ENCODE measurements at places on chromosomes 1 and 21.

GRCh38 chr1:37410815-37411214, 63.6 kb upstream of the ZC3H12A start:
- DNase-seq: no peak
- no peaks in the 10 kb centered on the region for H3K4me1 ChIP-seq
- no peak overlapping the region for H3K27ac ChIP-seq
- H3K27me3 ChIP-seq: no peaks in the 10 kb centered on the region
- H3K36me3 ChIP-seq: no peaks in the 10 kb centered on the region

DNA sequence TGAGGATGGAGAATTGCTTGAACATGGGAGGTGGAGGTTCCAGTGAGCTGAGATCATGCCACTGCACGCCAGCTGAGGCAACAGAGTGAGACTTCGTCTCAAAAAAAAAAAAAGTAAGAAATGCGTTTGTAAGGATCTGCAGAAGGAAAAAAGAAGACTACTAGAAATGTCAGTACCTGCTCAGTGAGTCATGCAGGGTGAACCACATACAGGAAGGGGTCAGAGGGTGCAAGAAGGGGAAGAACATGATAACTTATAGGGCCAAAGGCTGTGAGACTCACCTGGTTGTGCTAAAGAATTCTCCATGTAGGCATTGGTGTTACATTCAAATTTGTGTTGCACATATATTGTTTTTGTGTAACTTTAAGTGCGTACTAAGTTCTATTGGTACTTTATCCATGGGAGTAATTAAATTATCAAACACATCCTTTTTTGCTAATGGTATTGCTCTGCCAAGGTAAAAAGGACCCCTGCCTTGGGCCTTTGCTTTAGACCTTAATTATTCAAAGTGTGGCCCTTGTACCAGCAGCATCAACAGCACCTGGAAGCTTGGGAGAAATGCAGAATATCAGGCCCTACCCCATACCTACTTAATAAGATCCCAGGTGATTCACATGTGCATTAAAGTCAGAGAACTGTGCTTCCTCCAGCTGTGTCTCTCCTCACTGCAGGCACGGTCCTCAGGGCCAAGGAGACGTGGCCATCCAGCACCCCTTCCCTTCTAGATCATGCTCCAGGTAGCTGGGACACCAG, 96.4 kb upstream of the PPP2R5A start:
- no peaks in the 10 kb centered on the region for H3K4me1 ChIP-seq
- H3K27me3 ChIP-seq: no peaks in the 10 kb centered on the region
- no peak overlapping the region for H3K27ac ChIP-seq
- no peak for DNase-seq
- no peaks in the 10 kb centered on the region for H3K36me3 ChIP-seq
- H3K4me3 ChIP-seq: no peak overlapping the region

GRCh38 chr1:205172729-205173366, 38.7 kb downstream of the DSTYK start:
- H3K4me1 ChIP-seq: no peaks in the 10 kb centered on the region
- peaks cover 26% of the 10 kb centered on the region for H3K36me3 ChIP-seq
- no peak overlapping the region for H3K27ac ChIP-seq
- no peak for DNase-seq
- no peaks in the 10 kb centered on the region for H3K27me3 ChIP-seq

DNA sequence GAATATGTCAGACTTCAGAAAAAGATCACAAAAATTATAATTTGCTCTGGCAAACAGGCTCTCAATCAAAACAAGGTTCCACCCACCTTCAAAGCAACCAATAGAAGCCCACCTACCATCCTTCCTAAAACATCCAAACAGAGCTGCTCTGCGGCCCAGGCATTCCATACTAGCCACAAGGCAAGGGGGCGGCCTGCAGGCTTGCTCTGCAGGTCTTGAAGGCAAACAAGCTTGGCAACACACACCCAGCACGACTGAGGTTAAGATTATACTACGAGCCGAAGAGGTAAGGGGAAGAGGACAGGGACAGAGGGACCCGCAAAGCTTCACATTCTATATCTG, 207.3 kb downstream of the SLC45A1 start:
- no peaks in the 10 kb centered on the region for H3K36me3 ChIP-seq
- peak overlapping the region; percentile 53 for H3K4me3 ChIP-seq
- DNase-seq: no peak
- peaks cover 49% of the 10 kb centered on the region for H3K4me1 ChIP-seq
- H3K27me3 ChIP-seq: no peaks in the 10 kb centered on the region
- H3K27ac ChIP-seq: peak overlapping the region; percentile 89

DNA sequence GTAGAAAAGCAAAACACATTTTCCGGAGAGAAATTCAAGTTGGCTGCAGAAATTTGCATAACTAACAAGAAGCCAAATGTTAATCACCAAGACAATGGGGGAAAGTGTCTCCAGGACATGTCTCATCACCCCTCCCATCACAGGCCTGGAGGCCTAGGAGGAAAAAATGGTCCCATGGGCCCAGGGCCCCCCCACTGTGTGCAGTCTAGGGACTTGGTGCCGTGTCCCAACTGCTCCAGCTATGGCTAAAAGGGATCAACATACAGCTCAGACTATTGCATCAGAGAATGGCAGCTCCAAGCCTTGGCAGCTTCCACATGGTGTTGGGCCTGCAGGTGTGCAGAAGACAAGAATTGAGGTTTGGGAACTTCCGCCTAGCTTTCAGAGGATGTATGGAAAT, 138.2 kb downstream of the USH2A start:
- no peak overlapping the region for H3K4me3 ChIP-seq
- H3K36me3 ChIP-seq: no peaks in the 10 kb centered on the region
- no peak for DNase-seq
- no peaks in the 10 kb centered on the region for H3K4me1 ChIP-seq
- no peaks in the 10 kb centered on the region for H3K27me3 ChIP-seq

- no peaks in the 10 kb centered on the region for H3K4me1 ChIP-seq
- H3K36me3 ChIP-seq: peaks cover 23% of the 10 kb centered on the region
- no peaks in the 10 kb centered on the region for H3K27me3 ChIP-seq
- H3K27ac ChIP-seq: no peak overlapping the region
- no peak for DNase-seq
Observed at GRCh38 chr21:42846221-42846620, 33.1 kb downstream of the WDR4 start.

- no peaks in the 10 kb centered on the region for H3K36me3 ChIP-seq
- no peak for DNase-seq
- H3K27me3 ChIP-seq: no peaks in the 10 kb centered on the region
- H3K27ac ChIP-seq: no peak overlapping the region
- no peak overlapping the region for H3K4me3 ChIP-seq
Observed at GRCh38 chr1:177825276-177825901, 144.5 kb downstream of the SEC16B start.

GRCh38 chr1:229896306-229896705, 170.7 kb upstream of the GALNT2 start:
- H3K4me1 ChIP-seq: no peaks in the 10 kb centered on the region
- no peaks in the 10 kb centered on the region for H3K27me3 ChIP-seq
- no peaks in the 10 kb centered on the region for H3K36me3 ChIP-seq
- no peak overlapping the region for H3K27ac ChIP-seq

DNA sequence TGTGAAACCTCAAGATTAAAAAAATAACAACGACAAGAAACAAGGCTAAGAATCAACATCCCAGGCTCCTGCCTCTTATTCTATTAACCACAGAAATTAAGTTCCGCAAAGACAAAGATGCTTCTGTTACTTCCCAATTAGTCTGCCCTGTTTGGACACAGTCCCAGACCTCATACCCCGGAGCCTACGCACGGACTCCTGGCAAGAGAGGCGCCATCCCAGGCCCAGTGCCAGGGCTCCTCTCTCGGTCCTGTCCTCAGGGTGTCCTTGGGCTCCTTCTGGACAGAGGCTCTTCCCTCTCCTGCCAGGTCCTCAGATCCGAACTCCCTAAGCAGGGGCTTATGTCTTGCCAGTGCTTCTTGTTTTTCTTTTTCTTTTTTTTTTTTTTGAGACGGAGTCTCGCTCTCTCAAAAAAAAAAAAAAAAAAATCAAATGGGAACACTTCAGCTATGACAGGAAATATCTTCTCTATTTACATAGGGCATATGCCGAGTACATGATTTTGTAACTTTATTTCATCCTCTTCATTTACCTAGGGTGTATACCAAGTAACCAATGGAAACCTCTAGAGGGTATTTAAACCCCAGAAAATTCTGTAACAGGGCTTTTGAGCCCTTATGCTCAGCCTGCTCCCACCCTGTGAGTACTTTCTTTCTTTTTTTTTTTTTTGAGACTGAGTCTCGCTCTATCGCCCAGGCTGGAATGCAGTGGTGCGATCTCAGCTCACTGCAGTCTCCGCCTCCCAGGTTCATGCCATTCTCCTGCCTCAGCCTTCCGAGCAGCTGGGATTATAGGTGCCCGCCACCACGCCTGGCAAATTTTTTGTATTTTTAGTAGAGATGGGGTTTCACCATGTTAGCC, 11.7 kb upstream of the ENO1 start:
- H3K4me3 ChIP-seq: no peak overlapping the region
- H3K36me3 ChIP-seq: no peaks in the 10 kb centered on the region
- H3K27me3 ChIP-seq: no peaks in the 10 kb centered on the region
- peak overlapping the region; percentile 70 for H3K27ac ChIP-seq
- peak; percentile 93 for DNase-seq

DNA sequence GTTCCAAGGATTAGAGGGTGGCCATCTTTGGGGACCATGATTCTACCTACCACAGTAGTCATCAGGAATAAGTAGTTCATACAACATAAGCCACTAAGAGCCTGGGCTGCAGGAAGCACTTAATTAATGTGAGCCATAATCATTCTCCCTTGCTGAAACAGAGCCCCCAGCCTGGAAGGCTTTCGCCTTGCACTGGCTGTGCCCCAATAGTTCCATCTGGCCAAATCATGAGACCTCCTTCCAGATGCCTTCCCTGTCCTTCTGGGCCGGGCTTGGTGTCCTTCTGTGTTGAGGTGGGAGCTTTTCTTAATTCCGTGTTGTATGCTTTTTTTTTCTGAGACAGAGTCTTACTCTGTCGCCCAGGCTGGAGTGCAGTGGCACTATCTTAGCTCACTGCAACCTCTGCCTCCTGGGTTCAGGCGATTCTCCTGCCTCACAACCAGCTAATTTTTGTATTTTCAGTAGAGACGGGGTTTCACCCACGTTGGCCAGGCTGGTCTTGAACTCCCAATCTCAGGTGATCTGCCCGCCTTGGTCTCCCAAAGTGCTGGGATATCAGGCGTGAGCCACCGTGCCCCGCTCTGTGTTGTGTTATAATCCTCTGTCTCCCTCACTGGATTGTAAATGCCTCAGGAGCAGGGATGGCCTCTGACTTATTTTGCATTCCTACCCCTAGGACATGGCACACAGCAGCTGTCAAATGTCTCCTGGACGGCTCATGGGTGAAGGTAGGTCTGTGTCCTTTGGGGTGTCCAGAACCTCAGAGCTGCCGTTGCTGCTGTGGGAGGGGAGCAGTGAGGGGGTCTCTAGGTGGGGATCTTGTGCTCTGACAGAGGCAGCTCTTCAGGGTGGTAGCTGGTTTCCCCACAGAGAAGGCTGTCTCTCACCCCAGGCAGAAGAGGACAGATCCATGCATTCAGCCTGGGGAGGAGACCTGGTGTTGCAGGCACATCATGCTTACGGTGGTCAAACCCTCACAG, 10.1 kb downstream of the GNG4 start:
- H3K36me3 ChIP-seq: no peaks in the 10 kb centered on the region
- H3K4me1 ChIP-seq: no peaks in the 10 kb centered on the region
- no peaks in the 10 kb centered on the region for H3K27me3 ChIP-seq

- H3K4me3 ChIP-seq: peak overlapping the region; percentile 41
- H3K4me1 ChIP-seq: peaks cover 6% of the 10 kb centered on the region
- H3K27me3 ChIP-seq: no peaks in the 10 kb centered on the region
- no peak for DNase-seq
- H3K27ac ChIP-seq: peak overlapping the region; percentile 76
- H3K36me3 ChIP-seq: no peaks in the 10 kb centered on the region
Observed at GRCh38 chr21:16193496-16194094, 463.8 kb downstream of the USP25 start.

- H3K27me3 ChIP-seq: no peaks in the 10 kb centered on the region
- H3K4me3 ChIP-seq: no peak overlapping the region
- no peak for DNase-seq
- H3K27ac ChIP-seq: no peak overlapping the region
Observed at GRCh38 chr1:65493802-65494201, 73.3 kb downstream of the LEPR start.

- H3K4me1 ChIP-seq: no peaks in the 10 kb centered on the region
- H3K36me3 ChIP-seq: no peaks in the 10 kb centered on the region
- H3K4me3 ChIP-seq: no peak overlapping the region
- DNase-seq: no peak
Observed at GRCh38 chr1:71399594-71399993, 318.8 kb upstream of the ZRANB2 start.

Data from right atrium auricular region (tissue), 2 donors.